ENCODE measurements at places on chromosomes 16 and 17.

GRCh38 chr17:42989141-42989540 is 8.8 kb downstream of the RUNDC1 start:
- no peak for DNase-seq

DNA sequence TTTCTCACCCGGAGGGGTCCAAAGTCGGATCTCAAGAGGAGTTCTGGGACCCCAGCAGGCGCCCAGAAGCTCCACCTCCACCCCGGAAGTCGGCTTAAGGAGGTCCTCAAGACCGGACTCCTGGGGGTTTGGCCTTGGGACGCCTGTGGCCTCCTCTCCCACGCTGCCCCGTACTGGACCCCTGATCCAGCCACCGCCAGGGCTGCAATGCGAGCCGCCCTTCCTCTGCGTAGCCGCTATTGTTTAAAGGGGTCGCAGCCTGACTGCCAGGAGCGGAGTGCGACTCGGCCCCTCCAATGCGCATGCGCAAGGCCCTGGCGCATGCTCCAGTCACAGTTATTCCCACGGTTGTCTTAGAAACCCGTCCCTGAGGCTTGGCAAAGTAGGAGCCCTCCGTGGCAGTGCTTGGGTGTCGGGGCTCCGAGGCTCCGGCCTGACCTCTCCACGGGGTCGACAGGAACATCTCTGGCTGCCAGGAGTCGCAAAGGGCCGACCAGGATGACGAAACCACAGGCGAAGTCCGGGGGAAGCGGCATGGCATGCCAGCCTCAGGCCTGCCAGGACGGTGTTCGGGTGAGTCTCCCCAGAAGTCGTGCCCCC is 719.0 kb downstream of the KCNJ18 start:
- DNase-seq = no peak

DNA sequence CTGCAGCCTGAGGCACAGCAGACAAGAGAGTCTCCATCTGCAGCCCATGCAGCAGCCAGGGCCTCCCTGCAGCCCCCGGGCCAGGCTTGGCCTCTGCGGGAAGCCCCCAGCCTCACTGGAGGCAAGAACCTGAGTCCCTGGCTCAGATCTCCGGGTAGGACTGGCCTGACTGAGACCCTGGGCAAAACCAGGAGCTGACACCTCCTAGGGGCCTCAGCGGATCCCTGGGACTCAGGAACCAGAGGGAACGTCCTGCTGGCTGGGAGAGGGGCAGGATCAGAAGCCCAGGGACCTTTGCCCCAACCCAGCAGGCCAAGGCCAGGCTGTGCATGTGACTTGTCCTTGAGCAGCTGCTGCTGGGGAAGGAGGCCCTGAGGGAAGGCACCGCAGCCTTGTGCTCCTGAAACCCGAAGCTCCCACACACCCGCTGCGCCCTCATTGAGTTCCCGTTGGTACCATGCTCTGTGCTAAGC is 1.7 kb upstream of the PRSS21 start:
- DNase-seq = no peak

GRCh38 chr16:24745791-24746190 is 16.3 kb downstream of the TNRC6A start:
- DNase-seq = no peak

- DNase-seq = peak; percentile 41
Measured at GRCh38 chr17:49035470-49036269, 38.5 kb downstream of the IGF2BP1 start.

- DNase-seq = peak; percentile 92
Measured at GRCh38 chr16:57000271-57001025, 11.1 kb downstream of the NLRC5 start.

Data from fibroblast of upper back skin (primary cell).